Activated B cell treated with CpG ODN at 0.5 μM for 24 hours (primary cell): ENCODE measurements at places on chromosomes 3 and 15. TPM values are rescaled to one million over a fixed set of nuclear protein-coding genes. Genes with fewer than 3 reads are reported as not detected.

GRCh38 chr3:107206141-107206540, 171.1 kb upstream of the CCDC54 start:
- no peak for DNase-seq

DNA sequence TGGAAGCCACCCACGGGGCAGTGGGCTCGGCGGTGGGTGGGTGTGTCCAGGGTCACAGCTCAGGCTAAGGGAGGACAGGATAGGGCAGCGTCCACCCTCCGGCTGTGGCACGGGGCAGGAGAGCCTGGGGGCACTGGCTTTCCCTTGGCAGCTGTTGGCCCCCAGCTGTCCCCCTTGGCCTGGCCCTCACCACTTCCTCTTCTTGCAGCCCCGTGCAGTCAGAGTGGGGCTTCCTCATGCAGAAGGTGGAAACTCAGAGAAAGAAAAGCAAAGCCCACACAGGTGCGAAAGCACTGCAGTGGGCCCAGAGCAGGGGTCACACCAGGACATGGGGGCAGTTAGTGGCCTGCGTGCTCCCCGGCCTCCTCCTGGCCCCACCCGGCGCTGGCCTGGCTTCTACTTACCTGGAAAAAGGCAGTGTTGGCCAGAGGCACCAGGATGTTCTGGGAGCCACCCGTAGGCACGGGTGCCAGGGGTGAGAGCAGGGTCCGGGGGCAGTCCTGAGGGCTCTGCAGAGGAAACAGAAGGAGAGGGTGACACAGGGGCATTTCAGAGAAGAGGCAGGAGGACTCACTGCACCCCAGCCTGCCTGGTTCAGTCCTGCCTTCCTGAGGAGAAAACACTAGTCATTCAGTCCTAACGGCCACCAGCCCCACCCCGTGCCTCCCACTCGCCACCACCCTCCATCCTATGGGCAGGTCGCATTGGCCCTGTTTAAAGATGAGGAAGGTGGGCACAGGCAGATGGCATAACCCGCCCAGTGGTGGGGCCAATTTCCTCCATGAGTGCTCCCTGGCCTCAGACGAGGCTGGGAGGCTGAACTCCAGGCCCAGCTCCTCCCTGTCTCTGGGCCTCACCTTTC, 28.3 kb downstream of the PLXND1 start:
- DNase-seq, result peak; percentile 53

DNA sequence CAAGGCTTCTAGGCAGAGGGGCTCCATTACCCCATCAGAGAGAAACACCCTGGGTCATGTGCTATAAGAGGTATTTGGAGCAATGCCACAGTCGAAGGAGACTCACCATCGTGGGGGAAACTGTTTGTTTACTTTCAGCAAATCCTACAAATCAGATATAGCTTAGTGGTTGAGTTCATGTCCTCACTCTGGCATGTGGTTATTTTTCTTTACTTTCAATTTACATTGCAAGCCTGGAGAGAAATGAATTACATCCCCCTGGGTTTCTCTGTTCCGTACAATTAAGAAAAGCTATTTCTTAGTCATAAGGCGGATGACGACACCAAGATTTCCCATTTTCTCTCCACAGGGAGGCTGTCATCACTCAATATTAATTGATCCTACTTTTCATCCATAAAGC, 36.9 kb downstream of the RFTN1 start:
- no peak for DNase-seq

DNA sequence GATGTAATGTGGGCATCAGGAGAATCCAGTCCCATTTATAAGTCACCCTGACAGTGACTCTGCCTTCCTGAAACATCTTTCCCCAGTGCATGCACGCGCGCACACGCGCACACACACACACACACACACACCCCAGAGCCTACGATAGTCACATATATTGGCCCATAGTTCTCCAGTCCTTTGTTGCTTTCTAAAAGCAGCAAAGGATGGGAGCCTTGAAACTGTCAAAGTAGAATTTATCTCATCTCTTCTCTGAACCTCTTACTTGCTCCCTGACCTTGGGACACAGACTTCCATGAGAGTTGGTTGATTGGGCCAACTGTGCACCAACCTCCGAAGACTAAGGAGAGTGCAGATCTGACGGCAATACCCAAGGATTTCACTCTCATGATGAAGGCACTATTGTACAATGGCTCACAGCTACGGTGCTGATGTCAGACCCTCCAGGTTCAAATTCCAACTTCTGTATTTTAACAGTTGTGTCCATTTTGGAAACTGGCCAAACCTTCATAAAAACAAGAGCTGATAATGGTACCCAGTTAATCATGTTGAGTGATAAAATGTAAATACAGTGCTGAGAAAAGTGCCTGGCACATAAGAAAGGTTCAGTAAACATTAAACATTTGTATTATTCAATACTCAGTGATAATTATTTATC, 8.3 kb downstream of the CPA3 start:
- no peak for DNase-seq

The OCA2 gene
- not detected in 2 replicates for total RNA-seq

DNA sequence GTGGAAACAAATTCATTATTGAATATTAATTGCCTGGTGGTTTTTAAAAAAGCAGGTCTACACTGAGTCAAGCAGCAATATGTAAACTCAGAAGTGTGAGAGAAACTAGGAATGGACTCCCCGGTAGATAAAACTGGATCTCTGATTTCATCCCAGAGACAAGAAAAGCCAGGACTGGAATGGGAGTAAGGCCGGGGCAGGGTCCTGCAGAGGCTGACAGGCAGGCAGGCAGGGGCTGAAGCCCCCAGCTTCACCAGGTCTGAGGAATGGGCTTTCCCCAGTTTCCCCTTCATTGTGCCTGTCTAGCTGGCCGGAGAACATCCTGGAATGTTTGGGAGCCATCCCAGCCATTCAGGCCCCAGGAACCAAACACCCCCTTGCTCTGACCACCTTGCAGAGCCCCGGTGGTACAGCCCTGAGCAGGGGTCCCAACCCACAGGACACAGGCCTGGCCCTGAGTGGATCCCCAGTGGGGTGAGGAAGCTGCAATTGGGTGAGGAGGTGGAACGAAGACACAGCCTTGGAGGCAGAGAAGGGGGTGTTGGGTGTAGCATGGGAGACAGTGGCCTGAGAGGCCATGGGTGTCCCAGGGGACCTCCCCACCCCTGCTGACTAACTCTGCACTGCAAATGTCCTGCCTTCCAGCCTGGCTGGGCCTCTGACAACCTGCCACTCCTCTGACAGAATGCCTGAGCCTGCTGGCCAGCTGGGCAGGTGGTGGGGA, 31.7 kb upstream of the XYLB start:
- DNase-seq, result no peak

- no peak for DNase-seq
Observed at GRCh38 chr15:58476525-58477162, 44.9 kb downstream of the LIPC start.

DNA sequence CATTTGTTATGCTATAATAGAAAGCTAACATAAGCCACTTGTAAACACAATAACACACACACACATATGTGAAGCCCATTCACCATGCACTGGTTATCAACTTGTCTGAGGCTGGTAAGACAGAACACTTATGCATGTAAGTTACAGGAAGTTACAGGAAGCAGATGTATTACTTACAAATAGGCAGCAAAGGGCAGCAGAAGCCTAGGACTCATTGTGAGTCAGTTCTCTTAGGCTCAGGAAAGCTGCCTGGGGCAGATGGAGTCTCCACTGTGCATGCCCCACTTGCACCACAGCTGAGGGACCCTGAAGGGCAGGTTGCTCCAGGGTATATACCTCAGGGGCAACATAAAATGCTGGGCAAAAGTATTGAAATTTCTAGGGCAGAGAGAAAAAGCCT, 748.8 kb upstream of the CCDC54 start:
- DNase-seq, result no peak

The SLC9C1 gene
- 0.24 and 0.58 TPM in 2 replicates for total RNA-seq

The WNT7A gene
- total RNA-seq, result not detected in 2 replicates

- DNase-seq, result no peak
Observed at GRCh38 chr15:95923792-95924191, 406.7 kb upstream of the NR2F2 start.

GRCh38 chr3:150411976-150412375, 3.9 kb downstream of the TSC22D2 start:
- DNase-seq, result no peak

GRCh38 chr15:56496635-56497034, 31.7 kb upstream of the MNS1 start:
- DNase-seq, result no peak

- no peak for DNase-seq
Observed at GRCh38 chr15:87349181-87349580, 907.4 kb downstream of the NTRK3 start.

DNA sequence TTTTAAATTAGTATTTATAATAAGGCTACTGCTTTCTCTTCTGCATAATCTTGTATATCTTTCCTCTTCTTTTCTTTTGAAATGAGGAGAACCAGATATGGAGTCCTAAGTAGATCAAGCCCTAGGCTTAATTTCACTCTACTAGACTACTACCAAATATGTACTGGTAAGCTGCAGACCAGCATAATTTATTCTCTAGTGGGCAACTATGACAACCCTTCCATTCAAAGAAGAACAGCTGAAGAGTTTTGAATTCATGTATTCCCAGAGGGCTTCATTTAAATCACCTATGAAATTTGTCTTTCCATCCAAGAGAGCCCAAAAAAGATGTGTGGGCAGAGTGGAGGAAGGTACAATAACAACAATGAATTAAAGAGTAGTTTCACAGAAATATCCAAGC, 10.0 kb downstream of the RAD18 start:
- DNase-seq, result no peak

The DLL4 gene
- total RNA-seq, result 0.05 TPM in 1 of 2 replicates, not detected in the other

The CACNA2D3 gene
- total RNA-seq, result not detected in 2 replicates

The CPA3 gene
- total RNA-seq, result not detected in 2 replicates

GRCh38 chr15:38565287-38565670, 665 bp upstream of the RASGRP1 start:
- DNase-seq, result no peak

The VIPR1 gene
- 3.2 and 3.6 TPM in 2 replicates for total RNA-seq

DNA sequence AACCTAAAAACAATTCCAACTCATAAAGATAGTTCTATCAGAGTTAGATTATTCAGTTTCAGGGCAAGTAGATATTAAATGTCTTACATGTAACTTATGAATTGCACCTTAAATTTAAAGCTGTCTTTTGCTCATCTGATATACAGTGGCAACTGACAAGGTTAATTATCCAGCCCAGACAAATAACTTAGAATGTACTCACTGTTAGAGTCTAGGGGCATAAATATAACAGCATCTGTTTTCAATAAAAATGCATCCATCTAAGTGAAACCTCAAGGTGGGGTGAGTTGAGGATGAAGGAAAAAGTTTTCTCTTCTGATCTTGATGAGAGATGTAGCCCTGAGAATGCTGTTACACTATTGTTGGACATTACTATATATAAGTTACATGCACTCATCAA, 112.6 kb downstream of the FBN1 start:
- no peak for DNase-seq

DNA sequence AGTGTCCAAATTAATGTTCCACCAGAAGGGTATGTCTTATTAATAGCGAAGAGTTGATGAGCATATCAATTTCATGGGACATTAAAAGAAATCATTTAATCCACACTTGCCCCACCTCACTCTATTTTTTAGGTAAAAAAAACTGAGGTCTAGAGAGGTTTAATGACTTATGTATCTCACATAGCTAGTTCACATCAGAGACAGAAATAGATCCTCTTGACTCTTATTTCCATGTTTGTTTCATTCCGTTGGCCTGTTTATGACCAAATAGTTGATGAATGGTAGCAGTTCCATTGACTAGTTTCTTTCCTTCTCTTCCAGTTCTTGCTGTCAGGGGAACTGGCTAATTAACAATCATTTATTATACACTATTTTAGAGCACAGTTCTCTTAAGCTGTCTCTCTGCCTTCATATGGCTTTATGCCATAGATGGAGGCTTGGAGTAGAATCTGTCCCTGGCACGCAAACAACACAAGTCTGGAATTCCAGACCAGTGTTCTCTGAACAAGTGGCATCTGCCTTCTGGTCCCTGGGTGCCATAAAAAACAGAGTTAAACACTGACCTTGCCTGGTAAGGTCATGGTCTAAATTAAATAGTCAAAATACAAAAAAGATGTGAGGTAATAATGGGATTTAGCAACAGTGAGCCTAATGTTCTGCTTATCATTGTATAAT, 220.0 kb upstream of the CGNL1 start:
- DNase-seq, result no peak

- no peak for DNase-seq
Observed at GRCh38 chr15:66472176-66472999, 25.2 kb downstream of the SNAPC5 start.

DNA sequence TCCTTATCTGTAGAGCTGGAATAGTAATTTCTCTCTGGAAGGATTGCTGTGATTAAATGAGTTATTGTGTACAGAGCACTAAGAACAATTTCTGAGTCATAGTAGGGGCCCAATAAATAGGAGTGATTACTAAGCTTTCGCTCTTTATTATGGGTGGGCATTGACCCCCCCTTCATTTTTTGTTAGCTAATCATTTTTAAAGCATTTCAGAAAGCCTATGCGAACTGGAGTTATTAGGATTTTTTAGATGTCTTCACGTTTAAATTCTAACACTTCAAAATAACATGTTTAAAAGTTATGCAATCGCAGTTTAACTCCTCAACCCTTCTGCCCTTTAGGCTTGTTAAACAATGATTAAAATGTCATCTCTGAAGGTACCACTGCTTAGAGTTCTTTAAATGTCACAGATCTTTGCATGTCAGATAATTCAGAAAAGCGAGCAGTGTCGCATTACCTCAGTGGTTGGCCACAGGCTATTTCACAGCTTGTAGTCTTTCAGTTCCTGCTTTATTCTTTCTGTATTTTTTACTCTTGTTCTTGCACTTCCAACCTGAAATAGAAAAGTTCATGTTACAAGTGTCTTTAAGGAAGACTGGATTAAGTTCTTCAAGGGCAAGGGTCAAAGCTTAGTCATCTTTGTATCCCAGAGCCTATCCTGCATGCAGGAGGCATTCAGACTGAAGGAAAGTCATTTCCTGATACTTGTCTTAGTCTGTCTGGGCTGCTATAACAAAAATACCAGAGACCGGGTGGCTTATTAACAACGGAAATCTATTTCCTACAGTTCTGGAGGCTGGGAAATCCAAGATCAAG, 102.9 kb downstream of the FNDC3B start:
- DNase-seq, result no peak

The TTLL13 gene
- 0.49 and 2.2 TPM in 2 replicates for total RNA-seq

The ZDHHC23 gene
- 22.7 and 27.4 TPM in 2 replicates for total RNA-seq

DNA sequence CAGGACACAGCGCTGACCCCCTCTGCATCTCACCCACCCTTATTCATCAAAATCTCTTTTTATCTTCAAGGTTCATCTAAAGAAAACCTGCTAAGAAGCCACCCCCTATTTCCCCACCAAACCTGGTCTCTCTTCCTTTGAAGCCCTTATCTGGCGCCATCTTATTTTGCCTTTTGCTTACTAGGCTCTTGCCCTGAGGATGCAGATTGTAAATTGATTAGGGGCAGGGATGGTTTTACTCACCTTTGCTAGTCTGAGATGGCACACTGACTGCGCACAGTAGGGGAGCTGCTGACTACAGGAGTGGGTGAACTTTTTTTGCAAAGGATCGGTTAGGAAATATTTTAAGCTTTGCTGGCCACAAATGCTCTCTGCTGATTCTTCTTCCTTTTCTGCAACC, 78.9 kb upstream of the BHLHE40 start:
- DNase-seq, result no peak

The SI gene
- not detected in 2 replicates for total RNA-seq

- no peak for DNase-seq
Observed at GRCh38 chr15:96374499-96374898, 44.0 kb downstream of the NR2F2 start.
